ENCODE measurements at places on chromosomes 4 and X.

- DNase-seq = no peak
Observed at GRCh38 chr4:184248216-184248615, 30.5 kb upstream of the ENPP6 start.

DNA sequence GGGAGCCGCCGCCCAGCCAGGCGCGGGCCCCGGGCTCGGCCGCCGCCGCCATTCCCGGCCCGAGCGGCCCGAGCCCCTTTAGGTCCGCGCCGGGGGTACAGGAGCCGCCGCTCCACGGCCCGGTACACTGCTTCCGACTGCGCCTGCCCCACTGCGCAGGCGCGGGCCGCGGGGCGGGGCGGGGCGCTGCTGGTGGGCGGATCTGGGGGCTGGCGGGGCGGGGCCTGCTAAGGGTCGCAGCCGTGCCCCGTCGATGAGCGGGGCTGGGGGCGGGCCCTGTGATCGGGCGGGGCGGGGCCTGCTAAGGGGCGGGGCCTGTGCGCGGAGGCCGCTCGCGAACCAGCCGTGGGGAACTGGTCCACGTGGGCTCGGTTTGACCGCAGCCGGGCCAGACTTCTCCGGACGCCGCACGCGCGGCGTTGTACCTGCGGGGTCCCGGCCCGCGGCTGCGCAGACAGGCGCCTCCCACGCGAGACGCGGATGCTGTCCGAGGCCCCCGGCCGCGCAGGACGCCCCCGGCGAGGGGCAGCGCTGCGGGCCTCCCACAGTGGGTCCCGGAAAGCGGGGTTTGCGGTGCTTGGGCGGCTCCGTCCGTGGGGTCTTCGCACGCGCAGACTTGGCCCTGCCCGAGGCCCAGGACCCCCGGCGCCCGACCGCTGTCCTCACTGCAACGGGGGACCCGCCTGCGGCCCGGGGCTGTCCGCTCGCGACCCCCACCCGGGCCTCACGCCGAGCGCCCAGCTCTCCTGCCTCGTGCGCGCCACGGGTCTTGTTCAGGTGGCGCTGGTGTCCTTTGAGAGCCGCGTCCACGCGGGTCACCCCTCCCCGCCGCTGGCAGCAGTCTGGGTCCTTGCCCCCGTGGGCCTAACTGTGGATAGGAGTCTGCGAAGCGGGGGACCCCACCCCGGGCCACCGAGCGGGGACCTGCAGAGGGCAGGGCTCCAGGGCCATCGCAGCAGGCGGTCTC lies at the start of gene DGKQ:
Gene DGKQ, minus strand, starts transcription at position 139 of the 967 bp plus-strand sequence. Its CDS starts 87 bp downstream, at position 52.
- DNase-seq = peak; percentile 73

DNA sequence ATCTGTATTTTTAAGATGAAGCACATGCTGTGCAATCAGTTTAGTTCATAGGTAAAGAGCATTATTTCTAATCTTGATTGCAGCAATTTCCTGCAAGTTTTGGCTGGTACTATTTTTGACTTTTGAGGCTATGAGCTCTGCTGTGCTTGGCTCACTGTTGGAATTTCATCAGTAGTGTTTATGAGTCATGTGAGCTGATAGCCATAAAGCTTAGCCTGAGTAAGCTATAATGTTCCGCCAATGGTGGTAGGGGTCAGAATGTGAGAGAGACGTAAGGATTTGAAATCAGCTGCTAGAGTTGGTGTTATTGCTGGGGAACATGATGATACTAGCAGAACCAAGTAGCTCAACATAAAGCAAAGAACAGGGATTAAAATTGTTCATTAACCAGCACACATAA lies 590.9 kb upstream of the GNPDA2 start:
- DNase-seq = no peak

- no peak for DNase-seq
Observed at GRCh38 chr4:183807420-183808096, 97.5 kb upstream of the STOX2 start.

DNA sequence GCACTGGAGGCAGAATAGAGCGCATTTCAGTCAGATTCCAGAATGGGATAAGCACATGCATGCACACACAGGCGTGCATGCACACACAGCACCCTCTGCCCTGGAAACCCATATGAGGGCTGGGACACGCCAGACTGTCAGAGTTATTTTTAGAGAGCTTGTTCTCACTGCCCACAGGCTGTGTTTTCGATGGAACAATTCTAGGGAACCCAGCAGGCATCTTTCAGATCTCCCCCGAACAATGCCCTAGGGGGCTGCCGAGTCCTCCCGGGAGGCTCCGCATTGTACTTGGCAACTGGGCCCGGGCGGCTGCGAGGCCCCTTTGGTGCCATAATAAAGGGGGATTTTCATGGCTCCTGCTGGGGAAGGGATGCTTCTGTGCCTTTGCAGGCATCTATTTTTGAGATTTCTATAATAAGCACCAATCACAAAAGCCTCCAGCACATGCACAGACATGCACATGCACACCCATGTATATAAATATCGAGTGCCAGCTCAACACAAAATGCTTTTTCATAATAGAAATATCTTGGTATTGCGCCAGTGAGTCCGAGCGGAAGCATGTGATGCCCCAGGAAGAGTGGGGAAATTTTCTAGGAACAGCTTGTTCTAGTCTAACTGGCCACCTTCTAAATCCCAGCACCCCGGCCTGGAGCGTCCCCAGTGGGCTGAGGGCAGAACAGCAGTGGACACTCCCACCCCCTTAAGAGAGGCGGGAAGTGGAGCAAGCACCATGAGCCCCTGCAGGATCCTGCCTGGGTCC lies 88.5 kb downstream of the PHKA2 start:
- DNase-seq = no peak

- DNase-seq = peak; percentile 55
Observed at GRCh38 chr4:159047478-159048165, 55.3 kb upstream of the RAPGEF2 start.
